ENCODE measurements at places on chromosomes 5 and 9.

GRCh38 chr9:6917162-6917561, 159.4 kb downstream of the KDM4C start:
- no peak for DNase-seq

GRCh38 chr5:126686451-126687126, 85.8 kb downstream of the PHAX start:
- no peak for DNase-seq

DNA sequence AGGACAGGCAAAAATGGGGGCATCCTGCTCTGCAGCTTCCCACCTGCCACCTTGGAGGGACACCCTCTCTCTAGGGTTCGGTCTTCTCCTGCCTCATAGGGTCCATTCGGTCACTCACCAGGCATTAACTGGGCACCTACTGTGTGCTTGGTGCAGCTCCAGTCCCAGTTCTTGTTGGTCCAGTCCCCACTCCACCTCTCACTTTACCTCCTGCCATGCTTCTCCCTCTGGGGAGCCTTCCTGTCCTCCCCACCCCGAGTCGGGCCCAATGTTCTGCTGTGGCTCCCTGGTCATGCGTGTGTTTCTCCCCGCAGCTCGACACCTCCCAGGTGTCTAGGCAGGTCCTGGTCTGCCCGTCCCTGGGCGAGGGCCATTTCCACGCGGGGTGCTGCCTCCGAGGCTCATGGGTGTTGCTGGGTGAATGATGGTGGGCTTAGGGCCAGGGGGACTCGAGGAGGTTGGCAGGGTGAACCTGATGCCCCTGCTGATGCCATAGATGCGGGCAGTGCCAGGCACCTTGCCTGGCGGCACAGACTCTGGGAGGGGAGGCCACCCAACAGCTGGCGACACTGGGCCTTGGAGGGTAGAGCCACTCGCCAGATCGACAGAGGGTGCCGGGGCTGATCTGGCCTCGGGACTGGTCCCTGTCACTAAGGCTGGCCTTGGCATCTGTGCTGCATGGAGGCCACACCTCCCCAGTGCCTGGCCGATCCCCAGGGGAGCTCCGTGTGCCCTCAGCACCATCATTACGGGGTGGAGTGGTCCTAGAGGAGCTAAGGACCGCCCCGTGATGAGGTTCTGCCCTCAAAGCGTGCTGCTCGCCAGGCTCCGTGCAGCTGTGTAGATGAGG, 66.0 kb upstream of the RNU6ATAC start:
- DNase-seq: no peak

DNA sequence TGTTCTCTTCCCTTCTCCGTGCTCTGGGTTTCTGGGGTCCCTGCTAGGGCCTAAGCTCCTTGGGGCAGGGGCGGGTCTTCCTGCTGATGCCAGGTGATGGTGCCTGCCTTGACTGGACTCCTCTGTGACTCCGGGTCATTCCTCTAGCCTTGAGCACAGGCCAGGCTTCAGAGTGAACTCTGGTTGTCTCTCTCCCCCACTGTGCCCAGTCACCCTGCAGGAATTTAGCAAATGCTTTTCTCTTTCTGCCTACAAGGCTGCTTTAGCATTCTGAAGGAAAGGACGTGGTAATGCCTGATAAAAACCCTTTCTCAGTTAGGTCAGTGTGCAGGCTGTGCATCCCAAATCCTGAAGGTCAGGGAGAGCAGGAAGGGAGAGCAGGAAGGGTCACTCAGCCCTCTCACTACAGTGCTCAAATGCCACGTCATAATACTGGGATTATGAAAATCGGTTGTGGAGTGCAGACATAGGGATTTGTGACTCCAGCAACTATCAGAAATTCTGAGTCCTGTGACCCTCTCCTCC, 2.7 kb downstream of the CXCL14 start:
- no peak for DNase-seq

DNA sequence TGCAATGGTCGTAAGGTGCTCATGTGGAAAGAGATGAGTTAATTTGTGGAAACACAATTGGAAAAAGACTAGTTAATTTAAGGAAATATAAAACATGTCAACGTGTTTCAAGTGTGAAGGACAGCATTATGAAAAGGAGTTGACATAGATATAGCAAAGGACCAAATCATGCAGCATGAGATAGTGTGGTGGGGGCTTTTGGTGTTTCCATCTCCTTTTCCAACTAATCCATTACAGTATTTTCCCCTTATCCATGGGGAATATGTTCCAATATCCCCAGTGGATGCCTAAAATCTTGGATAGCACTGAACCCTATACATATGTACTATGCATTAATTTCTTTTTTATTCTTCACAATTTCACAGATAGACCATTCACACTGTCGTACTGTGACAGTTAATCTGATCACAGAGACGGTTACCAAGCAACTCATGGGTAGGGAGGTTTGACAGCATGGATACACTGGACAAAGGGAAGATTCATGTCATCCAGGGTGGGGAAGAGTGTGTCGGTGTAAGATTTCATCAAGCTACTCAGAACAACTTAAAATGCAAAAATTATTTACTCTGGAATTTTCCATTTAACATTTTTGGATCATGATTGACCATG, 238.6 kb downstream of the CDH12 start:
- DNase-seq: no peak

GRCh38 chr5:168776070-168776469, 196.9 kb upstream of the PANK3 start:
- DNase-seq: no peak

DNA sequence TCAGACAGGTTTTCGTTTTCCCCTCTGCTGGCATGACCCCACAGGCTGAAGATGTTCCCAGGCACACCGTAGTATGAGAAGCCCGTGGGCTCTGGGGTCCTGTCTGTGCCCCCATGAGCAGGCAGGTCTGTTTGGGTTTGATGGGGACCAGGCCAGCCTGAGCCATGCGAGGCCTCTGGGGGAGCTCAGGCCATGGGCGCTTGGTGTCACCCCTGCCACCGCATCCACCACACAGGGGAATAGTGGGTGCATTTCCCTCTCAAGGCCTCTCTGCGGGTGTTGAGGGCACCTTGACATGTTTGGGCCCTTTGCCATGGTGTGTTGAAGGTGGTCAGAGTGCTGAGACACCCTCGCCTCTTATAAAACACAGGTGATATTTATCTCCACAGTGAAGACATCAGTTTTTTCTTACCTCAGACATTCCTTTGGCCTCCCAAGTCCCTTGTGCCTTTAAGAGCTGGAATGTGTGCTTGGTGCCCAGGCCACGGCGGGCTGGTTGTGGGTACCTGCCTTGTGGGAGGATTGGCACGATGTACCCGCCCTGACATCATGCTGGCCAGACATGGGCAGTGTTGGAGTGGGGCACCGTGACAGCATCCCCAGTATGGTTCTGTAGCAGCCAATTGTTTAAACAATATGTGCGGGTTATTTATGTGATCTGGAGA, 68.3 kb downstream of the WNK2 start:
- DNase-seq: no peak

DNA sequence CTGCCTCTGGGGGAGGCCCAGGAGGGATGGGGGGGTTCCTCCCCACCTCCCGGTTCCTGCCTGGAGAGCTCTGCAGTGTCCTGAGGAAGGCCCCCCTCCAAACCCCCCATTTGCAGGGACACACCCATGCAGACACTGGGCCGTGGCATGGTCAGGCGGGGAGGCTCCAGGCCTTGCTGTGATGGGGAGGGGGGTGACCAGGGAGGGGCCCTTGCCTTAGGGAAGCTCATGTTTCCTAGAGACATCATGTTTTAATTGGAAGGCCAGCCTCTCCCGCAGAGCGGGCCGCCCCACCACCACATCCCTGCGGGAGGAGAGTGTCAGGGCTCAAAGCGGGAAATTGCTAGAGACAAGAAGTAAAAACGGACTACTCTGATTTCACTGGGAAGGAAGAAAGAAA, 12.0 kb downstream of the PRRX2 start:
- no peak for DNase-seq

GRCh38 chr5:98568336-98568735, 205.1 kb upstream of the RGMB start:
- no peak for DNase-seq

DNA sequence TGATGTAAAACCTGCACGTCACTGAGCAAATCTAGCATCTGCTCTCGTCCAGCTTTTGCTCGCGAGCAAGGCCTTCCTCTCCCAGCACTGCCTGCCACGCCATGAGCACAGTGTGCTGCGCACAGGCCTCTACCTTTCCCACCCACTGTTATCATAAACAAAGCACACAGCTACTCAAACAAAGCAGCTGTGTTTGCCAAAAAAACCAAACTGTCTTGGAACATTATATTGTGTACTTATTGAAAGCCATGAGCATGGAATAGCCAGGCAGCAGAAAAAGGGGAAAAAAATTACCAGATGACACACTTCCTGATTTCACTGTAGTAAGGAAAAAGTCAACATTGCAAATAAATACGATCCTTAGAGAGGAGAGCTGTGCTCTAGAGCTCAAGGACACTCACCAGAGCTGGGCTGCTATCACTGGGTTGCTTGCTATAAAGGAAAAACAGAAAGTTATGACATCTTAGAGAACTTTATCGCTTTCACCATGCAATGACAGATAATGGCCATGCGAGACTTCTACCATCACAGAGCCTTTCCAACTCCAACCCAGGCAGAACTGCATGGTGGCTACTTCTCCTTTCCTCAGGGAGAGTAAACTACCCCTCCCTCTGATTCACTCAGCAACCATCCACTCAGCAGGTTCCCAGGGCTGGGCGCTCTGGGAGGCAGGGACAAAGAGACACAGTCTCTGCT, 69.6 kb downstream of the EPB41L4B start:
- DNase-seq: no peak

DNA sequence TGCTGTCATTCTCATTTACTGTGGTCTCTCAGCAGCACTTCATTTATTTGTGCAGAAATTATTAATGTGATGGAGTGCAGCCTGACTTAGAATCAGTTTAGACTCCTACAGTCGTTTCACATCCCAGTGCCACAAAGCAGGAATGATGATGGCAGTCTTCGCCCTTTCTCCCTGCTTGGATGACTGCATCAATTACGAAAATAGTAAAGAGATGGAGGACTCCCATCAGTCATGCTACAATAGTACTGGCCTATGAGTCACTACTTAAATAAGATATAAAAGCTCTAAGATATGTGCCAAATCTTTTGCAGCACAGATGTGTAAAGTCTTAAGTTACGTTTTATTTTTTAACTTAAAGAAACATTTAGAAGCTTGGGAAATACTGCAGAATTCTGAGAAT, 263.9 kb downstream of the CHSY3 start:
- no peak for DNase-seq

GRCh38 chr9:5850724-5851122, 17.8 kb upstream of the ERMP1 start:
- no peak for DNase-seq

DNA sequence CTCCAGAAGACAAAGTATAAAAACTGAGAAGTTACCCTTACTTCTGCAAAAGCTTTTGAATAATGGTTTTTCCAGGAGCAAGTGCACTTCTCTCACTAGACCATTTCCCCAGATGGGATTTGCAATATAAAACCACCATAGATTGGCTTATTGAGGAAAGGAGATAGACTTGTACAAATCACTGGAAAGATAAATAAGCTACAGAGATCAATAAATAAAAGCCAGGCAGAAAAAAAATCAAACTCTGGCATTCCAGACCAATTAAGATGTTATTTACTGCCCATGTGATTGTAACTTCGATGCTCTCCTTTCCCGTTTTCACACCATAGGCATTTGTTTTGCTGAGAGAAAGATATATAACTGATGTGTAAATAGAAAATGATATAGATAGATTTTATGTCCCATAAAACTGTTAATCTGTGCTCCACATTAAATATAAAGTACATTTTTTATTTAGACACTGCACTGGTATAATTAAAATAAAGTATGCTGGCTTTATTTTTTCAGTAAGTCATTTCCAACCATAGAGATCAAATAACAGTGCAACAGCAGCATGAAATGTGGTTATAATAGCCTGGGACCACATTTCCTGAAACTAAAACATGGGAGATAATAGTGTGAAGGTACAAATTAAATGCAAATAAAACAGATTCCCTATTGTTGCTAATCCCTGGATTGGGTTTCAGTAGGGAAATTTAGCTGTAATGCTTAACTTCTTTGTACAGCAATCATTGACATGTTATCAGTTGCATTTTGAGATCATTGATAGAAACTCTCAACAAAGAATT, 177.7 kb downstream of the NR2F1-AS1 start:
- DNase-seq: no peak

DNA sequence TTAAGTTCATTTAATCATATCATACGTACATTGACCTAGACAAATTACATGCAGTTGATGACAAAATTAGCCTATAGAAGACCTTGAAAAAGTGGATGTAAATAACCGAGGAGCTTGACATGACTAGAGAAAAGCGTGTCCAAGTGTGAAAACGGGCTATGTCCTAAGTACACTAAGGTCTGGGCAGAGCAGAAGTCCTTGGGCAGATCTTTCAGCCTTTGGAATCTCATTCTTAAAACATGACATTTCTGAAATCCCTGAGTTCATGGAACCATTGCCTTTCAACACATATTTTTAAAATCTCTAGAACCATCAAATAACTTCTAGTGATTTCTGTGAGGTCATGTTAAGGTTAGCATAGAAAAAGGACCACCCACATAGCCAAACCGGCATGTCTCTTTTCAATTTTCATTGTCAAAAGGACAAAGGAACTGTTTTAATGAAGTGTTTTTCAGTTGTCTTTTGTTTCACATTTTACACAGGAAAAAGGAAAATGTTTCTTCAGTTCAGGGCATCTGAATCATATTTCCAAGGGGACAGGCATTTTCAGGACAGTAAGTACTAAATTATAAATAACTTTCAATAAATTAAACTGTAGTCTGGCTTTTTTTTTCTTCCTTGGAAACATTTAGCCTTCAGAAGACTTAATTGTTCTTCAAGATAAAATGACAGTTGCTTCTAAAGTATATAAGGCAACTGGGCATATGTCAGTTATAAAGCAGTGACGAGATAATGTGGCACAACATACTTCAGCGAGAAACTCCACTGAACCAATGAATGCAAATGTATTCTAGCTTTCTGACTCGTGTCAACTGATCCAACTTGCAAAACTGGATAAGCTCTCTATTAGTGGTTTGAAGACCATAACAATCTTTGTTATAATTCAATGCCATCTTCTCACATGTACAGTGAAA, 416.8 kb downstream of the NFIB start:
- no peak for DNase-seq

GRCh38 chr5:89011778-89012711, 129.1 kb upstream of the MEF2C start:
- no peak for DNase-seq

DNA sequence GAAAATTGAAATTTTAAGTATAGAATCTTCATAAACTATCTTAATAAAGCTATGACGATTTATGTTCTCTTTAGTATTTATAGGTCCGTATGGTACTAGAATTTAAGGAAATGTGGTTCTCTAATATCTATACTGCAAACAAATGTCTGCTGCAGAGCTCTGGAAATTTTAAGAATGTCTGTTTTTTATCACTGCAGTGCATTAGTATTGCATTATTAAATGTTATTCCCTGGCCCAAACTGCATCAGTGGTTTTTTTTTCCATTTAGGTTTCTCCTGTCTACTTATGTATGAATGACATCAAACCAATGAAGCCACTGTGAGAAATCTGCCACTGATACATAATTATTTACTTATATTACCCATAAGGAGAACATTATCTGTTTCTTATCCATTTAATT, 211.4 kb upstream of the CD180 start:
- DNase-seq: no peak

- no peak for DNase-seq
Observed at GRCh38 chr5:136615251-136616119, 250.1 kb upstream of the TRPC7 start.

All from activated CD4-positive, alpha-beta T cell treated with anti-CD3 and anti-CD28 coated beads, Interleukin-2, amount 50 U/mL, for 24 hours (primary cell).